NCI-H1930 (cell line): ENCODE measurements at places on chromosomes 3 and 15.

GRCh38 chr3:189781415-189781814, 150.2 kb downstream of the TP63 start:
- no peak for DNase-seq

GRCh38 chr3:130682131-130682530, 64.5 kb downstream of the PIK3R4 start:
- DNase-seq = no peak

DNA sequence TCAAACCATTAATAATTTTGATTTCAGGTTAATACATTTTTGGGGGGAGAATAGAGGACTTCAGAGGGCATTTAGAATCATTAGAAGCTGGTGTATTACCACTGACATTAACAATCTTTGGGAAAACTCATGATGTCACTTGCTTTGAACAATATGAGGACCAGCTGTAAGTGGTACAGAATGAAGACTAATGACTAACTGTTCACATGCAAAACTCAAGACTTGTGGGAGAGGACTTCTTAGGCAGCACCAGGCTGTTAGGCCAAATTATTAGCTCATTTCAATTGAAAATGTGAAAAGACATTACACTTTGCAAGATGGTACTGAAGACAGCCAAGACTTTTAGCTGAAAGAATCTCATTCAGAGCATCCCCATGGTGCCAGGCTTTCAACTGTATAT, 426.2 kb upstream of the ADAMTS9 start:
- no peak for DNase-seq

DNA sequence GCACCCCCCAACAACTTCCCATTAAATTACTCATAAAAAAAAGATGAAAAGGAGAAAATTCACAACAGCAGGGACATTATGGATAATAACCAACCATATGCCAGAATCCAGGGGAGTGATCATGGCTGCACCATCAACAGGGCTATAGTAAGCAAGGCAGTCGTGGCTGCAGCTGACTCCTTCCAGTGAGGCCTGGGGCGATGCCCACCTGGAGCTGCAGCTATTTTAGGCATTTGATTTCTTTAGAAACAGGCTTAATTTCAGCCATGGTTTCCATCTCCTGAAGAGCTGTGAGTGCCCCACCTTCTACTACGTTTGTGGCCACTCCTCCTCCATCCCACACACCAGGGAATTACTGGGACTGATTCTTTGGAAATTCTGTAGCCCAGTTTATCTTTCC, 84.0 kb downstream of the MINAR1 start:
- no peak for DNase-seq

DNA sequence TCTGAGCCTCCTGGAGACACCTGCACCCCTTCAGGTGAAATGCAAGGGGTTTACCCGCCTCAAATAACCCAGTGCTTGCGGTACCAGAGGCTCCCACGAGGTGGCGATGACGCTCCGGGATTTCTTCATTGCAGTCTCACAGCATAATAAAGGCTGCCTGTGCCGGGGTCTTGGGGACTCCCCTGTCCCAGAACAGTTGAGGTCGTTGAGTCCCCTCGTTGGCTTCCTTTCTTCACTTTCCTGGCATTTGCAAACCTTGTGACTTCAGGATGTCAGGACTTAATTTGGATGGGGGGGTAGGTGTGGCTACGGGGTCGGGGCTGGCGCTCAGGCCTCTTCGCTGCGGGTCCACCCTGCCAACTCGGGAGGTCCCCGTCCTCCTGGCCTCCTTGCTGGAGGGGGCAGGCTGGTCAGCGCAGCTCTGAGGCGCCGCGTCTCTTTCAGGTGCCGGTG, 1.3 kb downstream of the GNAT1 start:
- peak; percentile 62 for DNase-seq

GRCh38 chr3:38493031-38493430, 3.1 kb upstream of the EXOG start:
- no peak for DNase-seq

GRCh38 chr15:34783991-34784390, 11.4 kb downstream of the ACTC1 start:
- DNase-seq = no peak

DNA sequence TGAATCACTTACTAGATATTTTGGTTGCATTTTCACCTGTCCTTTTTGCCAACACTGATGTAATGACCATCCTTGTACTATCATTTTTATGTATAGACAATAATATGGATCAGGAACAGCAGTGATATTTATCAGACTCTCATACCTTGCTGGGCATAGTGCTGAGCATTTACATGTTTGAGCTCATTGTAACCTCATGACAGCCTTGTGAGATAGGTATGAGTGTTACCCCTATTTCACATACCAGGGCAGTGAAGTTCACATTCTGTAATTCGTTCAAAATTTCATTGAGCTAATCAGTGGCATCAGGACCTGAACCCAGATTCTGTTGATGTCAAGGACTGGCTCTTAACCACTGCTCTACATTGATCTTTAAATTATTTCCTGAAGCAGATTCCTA, 221.5 kb upstream of the TBL1XR1 start:
- no peak for DNase-seq

DNA sequence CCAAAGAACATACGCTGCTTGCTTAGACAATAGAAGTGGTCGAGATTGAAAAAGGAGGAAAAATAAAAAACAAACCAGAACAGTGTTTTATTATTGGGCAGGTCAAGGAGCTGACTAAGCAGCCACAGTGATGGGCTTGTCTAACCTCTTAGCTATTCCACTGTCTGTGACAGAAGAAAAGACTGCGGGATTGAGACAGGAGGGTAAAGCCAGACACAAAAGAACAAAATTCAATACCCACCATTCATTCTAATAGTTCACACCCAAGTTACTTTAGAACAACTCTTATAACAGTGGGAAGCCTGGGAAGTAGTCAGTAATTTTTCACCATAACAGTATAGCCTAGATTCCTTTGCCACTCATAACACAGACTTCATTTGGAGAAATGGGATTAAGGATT, 435.4 kb downstream of the MFSD1 start:
- no peak for DNase-seq

- peak; percentile 2 for DNase-seq
These were observed 66.4 kb upstream of the NR2E3 start for GRCh38 chr15:71743861-71744382.

- DNase-seq = no peak
These were observed 28.4 kb downstream of the FAM43A start for GRCh38 chr3:194714137-194714455.

DNA sequence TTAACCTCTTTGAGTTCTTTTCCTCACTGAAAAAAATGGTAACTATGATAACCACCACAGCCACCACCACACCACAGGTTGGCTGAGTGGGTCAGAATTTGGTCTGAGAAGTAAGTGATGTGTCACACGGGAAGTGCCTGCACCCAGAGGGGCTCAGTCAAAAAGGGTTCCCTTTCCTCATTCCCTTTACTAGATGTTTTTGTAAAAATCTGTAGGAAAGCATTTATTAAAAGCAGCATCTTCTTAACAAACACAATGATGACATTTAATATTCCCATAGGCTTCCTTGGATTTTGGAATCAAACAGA, 23.2 kb downstream of the CFAP92 start:
- no peak for DNase-seq

DNA sequence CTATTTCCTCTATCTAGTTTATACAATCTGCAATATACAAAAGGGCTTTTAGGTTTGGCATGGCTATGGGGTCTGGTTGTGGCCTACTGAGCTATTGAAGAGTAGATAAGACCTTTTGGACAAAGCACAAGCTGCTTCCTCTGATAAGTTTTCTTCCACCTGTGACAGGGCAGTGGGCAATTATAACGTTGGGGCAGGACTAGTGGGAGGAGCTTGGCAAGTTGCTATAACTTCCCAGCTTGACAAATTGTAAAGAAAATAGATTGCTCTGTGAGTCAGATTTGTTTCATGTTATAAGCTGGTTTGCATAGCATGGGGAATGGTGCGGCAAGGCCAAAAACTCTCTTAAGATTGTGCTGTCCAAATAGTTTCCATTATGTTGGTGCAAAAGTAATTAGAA, 64.9 kb downstream of the SLC7A14 start:
- no peak for DNase-seq

DNA sequence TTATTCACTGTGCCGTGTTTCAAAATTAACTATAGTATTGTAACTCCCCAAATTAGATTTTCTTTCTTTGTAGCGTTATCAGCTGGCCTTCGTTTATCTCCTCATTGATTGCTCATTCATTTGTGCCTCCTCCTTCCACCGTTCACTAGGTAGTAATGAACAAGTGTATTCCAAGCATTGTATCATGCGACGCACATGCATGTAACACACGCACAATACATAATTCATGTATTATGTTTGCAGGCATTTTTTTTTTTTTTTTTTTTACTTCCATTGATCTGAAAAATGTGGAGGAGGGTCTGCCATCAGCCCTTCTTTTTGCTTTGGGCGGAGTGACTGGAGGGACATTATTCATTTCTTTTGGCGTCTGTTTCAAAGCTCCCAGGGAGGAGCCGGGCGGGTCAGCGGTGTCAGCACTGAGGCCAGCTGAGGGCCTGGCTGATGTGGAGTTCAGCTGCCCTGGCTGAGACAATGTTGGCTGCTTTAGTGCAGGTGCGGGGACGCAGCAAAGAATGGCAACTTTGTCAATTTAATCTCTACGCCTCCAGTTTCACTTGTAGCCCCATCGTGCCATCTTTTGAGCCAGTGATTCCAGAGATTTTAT, 107.0 kb downstream of the MCTP2 start:
- DNase-seq = no peak

DNA sequence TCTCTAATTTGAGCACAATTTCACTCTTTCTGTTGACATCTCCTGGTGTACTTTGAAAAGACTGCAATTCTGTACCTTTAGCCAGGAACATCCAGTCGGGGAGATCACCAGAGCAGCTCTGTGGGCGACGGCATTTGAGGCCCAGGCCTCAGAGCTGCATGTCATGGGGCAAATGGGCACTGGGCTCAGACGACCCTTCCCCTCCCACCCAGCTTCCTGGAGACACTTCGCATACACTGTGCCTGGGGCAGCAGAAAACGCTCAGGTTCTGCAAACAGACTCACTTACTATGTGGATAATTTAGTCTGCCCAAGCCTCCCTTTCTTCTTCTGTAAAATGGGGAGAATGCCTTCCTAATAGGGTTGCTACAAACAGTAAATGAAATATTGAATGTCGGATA, 96.9 kb downstream of the HMG20A start:
- no peak for DNase-seq

GRCh38 chr3:34925851-34926250, 713.5 kb upstream of the ARPP21 start:
- DNase-seq = no peak
